ENCODE measurements at places on chromosomes 12 and 14.
A peak's percentile ranks its signal among the peaks of the same experiment; 100 is the strongest.

DNA sequence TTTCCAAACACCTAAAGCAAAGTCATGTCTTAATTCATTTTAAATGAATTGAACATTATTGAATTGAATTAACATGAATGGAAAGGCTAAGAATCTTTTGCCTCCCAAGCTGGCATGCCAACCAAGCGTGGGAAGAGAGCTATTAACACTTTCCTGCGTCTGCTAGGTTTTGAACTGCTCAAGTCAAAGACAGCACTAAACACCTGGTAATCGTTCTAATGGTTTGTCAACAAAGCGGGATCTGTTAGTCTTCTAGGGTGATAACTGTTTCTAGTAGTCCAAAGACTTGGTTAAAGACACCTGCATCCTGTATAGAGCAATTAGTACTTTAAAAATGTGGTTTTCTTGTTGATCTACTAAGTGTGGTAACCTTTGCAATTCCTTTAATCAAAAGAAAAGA is 164.2 kb upstream of the HMGA2 start:
- no peak for DNase-seq

DNA sequence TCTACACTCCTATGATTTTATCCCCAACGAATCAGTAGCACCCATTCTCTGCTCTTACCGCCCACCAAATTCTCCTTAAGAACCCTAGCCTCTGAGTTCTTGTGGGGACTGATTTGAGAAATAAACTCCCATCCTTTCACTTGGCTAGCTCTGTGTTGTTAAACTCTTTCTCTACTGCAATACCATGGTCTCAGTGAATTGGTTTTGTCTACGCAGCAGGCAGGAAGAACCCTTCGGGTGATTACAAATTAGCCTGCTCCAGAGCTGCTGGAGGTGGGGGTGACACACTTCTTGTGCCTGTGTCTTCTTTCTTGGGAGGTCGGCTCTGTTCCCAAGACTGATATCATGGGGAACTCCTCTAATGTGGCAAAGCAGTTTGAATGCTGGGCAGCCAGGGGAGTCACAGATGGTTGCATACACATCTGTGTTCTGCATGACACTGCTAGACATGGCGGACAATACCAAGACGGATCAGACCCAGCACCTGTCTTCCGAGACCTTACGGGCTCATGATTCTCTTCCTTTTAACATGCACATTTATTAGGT is 1.6 kb upstream of the C1S start:
- DNase-seq: no peak

DNA sequence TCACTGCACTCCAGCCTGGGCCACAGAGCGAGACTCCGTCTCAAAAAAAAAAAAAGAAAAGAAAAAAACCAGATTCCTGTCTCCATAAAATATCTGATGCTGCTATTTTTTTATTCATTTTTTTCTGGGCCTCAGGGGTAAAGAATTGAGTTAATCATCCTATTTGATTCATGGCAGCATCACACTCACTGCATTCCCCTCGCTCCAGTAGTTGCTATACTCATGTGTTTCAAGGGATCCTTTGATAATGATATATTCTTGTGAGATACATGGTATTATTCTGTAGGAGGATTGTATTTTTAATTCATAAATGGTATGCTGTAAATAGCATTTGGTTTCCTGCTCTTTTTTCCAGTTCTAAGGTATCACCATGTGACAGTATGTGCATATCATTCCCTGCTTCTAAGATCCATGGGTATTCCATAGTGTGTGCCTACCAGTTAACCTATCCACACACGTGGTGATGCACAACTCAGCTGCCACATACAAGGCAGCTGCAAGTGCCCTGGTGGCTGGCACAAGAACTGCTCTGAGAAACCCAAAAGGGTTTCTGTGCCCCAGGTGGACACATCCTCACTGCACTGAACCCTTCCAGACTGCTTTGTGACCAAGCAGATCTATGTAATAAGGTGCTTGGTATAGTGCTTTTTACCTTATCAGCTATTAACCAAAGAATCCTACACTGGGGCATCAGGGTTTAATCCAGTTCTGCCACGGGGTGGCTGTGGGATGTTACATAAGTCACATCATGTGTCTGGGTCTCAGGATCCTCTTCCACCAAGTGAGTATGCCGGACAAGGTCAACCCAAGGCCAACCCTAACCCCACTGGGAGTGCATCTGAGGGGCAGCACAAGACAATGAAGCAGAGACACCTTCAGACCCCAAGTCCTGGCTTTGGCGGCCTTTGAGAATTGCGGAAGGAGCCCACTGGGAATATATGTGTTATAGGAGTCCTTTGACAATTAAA is 74.6 kb downstream of the ZFP36L1 start:
- no peak for DNase-seq

DNA sequence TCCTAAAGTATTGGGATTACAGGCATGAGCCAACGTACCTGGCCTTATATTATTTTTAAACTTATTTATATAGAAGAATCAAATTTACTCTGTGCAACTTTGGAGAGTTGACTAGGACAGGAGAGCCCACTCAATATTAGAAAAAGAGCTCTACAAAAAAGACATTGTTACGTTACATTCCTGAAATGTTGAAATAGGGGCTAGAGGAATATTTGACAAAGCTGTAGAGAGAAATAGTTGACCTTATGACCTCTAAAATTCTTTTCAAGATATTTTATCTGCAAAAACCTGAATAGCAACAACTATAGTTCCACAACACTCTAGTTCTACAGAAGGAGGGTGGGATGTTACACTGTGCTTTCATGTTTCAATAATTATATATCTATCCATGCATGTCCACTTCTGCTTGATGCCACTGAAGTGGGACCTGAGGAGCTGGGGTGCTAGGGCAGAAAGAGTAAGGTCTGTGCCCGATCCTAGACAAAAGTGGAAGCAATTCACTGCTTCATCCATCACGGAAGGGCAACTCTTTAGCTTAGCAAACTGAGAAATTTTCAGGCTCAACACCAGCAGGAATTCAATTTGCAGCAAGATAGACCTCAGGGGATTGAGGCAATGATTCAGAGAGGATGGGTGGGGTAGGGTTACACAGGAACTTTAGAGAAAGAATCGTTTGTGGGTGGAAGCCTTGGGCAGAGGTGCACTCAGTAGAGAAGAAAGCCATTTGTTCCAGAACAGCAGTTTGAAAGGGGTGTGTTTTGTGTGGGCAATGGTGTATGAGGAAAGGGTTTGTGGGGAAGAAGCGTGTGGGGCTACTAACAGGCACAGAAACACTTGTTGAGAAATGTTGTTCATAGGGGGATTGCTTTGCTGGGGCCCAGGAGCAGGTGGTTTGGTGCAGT is 16.0 kb upstream of the RNASE10 start:
- no peak for DNase-seq

DNA sequence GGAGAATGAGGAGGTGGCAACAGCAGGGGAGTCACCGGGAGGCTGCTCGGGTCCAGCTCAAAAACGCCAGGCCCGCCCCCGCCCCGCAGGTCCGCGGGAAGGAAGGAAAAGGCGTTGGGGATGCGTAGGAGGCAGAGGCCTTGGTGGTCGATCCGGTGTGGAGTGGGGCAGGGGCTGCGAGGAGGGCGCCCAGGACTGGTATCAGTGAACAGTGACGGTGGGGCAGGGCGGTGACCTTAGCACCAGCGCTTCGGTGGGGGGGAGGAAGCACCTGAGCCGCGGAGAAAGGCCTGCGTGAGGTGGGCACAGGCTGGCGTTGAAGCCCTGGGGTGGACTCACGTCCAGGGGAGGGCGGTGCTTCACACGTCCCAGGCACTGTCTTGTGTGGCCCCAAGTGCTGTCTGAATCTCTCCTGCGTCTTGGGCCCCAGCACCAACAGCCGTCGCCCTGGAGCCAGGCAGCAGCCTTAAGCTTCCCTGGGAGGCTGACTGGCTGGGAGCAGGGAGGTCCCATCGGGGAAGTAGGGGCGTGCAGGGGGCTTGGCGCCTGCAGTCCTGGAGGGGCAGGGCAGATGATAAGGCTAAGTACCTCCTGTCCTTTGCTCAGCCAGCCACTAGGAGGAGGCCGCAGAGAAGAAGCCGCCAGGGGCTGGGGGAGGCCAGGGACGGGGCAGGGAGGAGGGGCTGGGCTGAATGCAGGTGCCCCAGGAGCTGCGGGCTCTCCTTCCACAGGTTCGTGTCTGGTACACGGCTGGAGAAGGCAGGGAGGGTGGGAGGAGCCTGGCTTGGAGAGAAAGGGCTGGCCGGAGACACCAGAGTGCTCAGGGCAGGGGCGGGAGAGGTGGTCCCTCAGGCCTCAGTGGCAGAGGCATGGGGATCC is 26.5 kb downstream of the ZBTB42 start:
- DNase-seq: no peak

GRCh38 chr12:100656141-100656540 is 82.7 kb downstream of the GAS2L3 start:
- DNase-seq: no peak

- DNase-seq: no peak
These were observed 29.3 kb downstream of the SLC7A8 start for GRCh38 chr14:23153851-23154796.

DNA sequence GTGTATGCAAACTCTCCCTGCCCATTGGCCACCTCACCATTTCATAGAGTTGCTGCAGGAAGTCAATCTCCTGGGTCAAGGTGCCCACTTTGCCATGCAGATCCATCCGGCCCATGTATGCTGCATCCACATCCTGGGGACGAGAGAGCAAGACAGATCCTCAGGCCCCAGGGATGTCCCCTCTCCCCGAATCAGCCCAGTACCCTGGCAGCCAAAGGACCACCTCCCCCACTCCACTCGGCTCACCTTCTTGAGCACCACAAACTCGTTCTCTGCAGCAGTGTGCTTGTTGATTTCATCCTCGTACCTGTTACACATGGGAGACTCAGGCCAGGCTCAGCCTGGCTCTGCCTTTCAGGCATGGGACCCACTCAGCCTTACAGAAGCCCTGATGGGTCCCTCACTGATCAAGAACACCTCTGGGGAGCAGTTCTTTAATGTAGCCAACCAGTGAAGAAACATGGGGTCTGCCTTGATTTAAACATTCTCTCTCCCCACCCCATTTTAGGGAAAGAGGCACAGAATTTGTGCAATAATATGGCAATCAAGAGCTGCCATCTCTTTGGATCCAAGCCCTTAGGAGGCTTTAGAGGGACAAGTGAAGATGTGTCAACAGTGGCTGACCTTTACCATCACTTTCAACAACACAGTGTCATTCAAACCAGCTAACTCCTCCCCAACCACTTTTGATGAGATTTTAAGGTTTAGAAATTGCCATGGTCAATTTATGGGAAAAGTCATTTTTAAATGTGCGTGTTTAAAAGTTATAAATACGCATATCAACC is 3.9 kb downstream of the KRT79 start:
- DNase-seq: no peak

GRCh38 chr12:19129486-19130223 is at the start of gene PLEKHA5:
Gene PLEKHA5 (plus strand): TSS chr12:19129733. CDS start chr12:19129800, 67 bp downstream.
- peak; percentile 0 for DNase-seq

DNA sequence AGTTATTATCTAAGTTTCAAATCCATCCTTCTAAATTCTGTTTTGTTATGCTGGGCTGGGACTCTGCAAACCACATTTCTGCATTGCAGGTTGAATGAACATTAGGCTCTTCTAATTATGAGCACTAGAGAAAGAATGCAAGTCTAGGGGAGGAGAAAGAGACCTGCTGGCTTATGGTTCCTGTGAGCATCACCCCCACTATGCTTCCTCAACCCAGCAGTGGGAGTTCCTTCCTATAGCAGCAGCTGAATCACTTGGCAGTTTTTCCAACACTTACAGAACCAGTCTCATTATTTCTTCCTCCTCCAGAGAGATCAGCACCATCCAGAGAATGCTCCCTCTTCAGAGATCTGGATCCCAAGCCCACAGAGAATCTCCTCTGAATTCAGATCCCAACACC is 297.7 kb upstream of the CLEC14A start:
- no peak for DNase-seq

DNA sequence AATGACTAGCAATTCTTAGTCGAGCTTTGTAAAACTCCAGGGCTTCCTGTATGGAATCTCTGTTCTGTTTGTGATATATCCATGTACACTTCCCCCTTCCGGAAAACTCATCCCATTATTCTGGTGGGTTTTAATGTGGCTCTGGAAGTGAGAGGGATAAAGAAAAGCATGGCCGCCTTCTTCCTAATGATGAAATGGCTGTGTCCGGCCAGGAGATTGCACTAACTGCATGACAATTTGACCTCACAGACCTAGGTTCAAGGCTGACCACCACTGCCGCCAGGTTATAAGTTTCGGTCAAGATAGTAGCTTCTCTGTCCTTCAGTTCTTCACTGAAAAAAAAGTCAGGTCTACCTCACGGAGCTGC is 41.0 kb upstream of the NPAS3 start:
- DNase-seq: no peak

DNA sequence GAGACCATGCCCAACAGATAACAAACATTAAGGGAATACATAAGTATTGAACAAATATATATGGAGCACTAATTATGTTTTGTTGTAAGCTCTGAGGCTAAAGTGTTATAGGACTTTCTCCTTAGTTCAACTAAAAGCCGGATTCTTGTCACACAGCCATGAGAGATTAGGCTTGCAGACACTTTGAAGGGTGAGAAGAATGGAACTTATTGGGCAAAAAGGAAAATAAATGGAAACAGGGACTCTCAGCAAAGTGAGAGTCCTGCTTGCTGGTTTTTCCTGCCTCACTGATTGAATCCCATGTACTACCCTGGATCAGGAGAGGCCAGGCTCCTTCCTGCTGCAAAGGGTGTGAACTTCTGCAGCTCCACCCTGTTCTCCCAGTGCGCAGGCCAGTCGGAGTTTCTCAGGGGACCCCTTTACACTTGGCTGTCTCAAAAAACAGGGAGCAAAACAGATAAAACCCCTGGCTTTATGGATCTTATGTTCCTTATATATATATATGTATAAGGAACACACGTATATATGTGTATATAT is 77.1 kb upstream of the FUT8 start:
- DNase-seq: no peak

DNA sequence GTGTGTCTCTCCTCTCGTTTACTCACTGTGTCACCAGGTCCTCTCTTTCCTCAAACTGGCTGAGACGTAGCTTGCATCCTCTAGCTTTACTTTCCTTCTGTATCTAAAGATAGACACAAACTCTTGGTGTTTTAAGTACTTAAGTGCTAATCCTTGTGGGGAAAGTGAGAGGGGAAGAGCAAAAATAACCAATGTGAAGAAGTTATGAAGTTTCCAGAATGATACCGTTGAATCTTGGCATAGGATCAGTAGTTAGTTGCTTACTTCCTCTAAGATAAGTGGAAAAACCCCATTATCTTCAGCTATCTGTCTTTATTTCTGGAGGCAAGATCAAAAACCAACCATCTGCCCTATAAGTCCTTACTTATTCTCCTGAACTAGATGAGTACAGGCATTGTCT is 10.6 kb downstream of the FAR2 start:
- DNase-seq: no peak

- DNase-seq: no peak
These were observed 310.1 kb downstream of the SYT1 start for GRCh38 chr12:79174626-79175025.

DNA sequence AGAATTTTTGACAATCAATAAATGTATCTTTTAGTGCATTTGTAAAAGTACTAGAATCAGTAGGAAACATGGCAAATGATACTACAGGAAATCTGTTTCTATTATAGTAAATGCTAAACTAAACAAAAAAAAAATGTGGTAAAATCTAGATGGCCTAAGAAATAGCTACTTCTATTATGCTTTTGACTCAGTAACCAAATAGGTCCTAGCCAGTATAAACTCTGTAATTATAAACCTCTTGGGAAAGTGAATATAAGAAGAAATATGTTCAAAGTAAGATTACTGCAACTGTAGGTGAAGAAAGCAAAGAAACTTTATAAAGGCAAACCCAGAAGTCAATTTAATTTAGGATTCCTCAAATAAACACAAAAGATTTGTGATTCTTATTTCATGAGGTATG is 581.2 kb downstream of the LRFN5 start:
- DNase-seq: no peak

- no peak for DNase-seq
These were observed 552.3 kb downstream of the SLC16A7 start for GRCh38 chr12:60148109-60148508.

- peak; percentile 12 for DNase-seq
These were observed 68.6 kb upstream of the MAX start for GRCh38 chr14:65170768-65171507.

Data from stimulated activated CD4-positive, alpha-beta T cell treated with anti-CD3 and anti-CD28 coated beads, TNF-alpha, amount 100 ng/mL, for 4 hours (primary cell).